Substantia nigra (tissue), 51 donors: ENCODE measurements at places on chromosomes 6 and 20.

GRCh38 chr6:107670792-107671199 is 153.3 kb downstream of the SCML4 start:
- peak; percentile 14 for DNase-seq

DNA sequence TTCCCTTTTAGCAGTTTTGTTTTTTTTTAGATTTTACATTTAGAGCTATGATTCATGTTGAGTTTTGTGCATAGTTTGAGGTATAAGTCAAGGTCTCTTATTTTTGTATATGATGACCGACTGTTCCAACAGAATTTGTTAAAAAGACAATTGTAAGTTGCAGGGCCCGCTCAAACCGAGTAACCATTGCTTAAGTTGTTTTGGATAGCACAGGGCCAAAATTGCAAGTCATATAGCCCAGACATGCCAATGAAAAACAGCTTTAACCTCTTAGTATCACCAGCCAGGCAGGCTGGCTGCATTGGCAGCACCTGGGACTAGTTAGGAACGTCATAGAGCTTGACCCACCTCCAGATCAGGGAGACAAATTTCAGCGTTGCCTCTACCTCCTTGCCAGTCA is 47.3 kb downstream of the PFDN4 start:
- DNase-seq: no peak

GRCh38 chr20:44615876-44616603 is 33.7 kb downstream of the PKIG start:
- DNase-seq: peak; percentile 73

DNA sequence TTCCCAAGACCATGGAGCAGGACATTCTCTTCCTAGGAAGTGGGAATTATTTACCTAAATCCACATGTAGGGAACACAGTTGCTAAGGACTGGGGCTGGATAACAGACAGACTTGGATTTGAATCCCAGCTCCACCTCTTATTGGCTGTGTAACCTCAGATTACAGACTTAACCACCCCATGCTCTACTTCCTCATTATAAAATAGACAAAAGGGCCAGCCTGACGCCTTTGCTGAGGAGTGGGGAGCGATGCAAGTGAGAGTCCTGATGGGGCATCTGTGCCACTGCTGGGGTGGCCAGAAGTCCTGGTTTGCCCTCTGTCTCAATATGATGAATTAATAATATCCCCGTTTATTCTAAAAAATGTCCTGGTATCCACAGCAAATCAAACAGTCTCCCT is 46.8 kb downstream of the SPATA2 start:
- DNase-seq: no peak

- DNase-seq: no peak
Measured at GRCh38 chr6:114432400-114432799, 89.6 kb upstream of the HS3ST5 start.
